Stimulated activated CD8-positive, alpha-beta memory T cell treated with anti-CD3 and anti-CD28 coated beads, Interleukin-7, amount 100 ng/mL, for 4 hours (primary cell): ENCODE measurements at places on chromosomes 5 and 9.

DNA sequence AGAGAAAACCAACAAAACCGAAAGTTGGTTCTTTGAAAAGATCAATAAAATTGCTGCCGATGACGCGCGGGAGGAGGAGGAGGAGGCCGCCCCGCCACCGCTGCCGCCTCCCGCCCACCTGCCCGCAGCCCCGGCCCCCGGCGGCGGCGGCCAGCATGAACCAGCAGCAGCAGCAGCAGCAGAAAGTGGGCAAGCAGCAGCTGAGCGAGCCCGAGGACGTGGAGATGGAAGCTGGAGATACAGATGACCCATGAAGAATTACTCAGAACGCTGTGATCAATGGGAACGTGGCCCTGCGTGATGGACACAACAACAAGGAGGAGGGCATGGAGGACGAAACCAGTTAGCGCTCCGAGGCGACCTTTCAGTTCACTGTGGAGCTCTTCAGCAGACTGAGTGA lies 53.9 kb upstream of the EFNA5 start:
- DNase-seq = no peak

GRCh38 chr9:121187636-121188305 lies 13.9 kb downstream of the RAB14 start:
- DNase-seq = no peak

DNA sequence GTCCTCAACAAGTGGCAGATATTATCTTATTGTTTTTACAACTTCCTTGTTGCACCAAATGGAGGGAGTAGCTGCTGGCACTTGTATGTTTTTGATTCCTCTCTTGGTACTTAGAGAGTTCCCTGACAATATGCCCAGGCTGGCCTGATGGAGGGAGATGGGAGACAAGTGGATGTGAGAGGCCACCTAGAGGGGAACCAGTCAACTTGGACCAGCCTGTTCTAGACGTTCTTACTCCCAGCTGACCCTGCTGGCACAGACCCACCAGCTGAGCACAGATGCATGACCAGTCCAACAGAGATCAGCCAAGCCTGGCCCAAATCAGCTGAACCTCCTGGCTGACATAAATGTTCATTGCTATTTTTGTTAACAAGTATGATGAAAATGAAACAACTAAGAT lies 60.9 kb upstream of the GDNF start:
- DNase-seq = no peak

DNA sequence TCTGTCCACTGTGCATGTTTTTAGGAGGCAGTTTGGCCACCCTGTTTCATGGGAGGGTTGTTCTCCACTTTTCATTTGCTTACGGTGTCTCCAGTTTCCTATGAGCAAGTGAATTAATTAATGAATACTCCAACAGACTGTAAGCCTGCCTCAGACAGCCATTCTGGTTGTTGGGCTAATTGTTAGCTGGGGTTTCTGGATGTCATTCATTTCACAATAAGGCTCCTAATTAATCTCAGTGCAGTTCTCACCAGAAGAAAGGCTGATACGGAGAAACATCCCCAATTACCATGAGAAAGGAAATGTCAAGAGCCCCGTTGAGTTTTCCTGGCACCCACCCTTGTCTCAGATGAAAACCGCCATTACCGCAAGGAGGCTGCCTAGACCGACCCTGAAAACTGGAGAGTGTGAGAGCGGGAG lies 75.8 kb downstream of the MAP1B start:
- no peak for DNase-seq
